Stimulated activated CD8-positive, alpha-beta memory T cell treated with anti-CD3 and anti-CD28 coated beads, Interleukin-15, amount 100 ng/mL, for 48 hours (primary cell): ENCODE measurements at places on chromosomes 4 and X.

- DNase-seq, result no peak
Observed at GRCh38 chrX:95076449-95076848, 1402.4 kb downstream of the FAM133A start.

- DNase-seq, result peak; percentile 71
Observed at GRCh38 chrX:153953342-153953830, 8.9 kb upstream of the RENBP start.

- DNase-seq, result no peak
Observed at GRCh38 chrX:82585868-82586267, 922.2 kb upstream of the POU3F4 start.

DNA sequence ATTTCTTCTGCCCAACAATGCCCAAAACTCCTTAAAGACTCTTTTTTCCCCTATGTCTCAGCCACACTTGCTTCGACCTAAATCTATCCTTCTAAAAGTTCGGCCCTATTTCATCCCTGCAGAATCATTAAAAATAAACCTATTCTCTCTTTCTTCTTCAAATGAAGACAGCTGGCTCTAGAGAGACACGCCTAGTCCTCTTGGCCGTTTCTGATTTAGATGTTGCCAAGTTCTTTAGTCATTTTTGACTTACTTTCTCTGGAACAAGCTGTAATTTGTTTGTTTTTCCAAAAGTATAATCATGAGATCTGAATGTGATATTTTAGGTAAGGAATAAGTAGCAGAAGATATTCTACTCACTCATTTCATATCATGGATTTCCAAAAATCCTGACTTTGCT, 211.6 kb downstream of the CENPC start:
- DNase-seq, result no peak

GRCh38 chr4:26287756-26288155, 33.1 kb upstream of the RBPJ start:
- DNase-seq, result no peak

- no peak for DNase-seq
Observed at GRCh38 chrX:130419263-130419662, 17.5 kb downstream of the RBMX2 start.

GRCh38 chrX:110089656-110090403, 86.9 kb downstream of the TMEM164 start:
- DNase-seq, result no peak

DNA sequence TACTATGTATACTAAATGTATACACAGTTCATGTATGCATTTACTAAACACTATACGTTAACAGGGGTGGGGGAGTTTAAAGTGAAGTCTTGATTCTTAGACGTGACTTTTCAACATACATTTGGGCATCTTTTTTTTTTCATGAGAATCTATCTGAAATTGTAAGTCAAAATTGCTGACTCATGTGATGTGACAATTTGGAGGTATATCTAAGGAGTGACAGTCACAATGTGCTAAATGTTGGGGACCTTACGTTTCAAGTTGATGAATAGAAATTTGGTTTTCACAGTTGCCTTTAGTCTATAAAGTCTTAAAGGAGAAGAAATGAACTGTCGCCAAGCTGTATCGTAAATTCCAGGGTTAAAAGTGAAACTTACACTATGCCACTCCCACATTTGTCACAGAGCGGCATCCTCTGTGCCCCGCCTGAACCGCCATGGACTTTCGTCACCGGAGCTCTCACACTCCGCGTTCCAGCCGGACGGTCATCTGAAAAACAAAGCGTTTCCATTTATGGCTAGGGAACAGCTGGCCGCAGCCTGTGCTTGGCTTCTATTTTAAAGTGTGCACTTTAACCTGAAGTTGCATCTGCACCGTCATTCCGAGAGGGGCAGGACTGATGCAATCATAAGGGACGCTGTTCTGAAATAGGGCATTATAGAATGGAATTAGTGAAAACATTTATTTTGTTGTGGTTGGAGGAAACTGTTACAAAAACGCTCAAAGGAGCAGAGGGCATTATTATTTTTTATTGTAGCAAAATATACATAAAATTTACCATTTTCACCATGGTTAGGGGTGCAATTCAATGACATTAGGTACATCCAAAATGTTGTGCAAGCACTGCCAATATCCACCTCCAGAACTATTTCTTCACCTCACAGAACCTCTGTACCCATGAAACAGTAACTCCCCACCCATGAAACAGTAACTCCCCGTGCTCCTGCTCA, 30.9 kb downstream of the PDLIM3 start:
- no peak for DNase-seq

GRCh38 chr4:47704693-47705325, 133.1 kb downstream of the CORIN start:
- no peak for DNase-seq

DNA sequence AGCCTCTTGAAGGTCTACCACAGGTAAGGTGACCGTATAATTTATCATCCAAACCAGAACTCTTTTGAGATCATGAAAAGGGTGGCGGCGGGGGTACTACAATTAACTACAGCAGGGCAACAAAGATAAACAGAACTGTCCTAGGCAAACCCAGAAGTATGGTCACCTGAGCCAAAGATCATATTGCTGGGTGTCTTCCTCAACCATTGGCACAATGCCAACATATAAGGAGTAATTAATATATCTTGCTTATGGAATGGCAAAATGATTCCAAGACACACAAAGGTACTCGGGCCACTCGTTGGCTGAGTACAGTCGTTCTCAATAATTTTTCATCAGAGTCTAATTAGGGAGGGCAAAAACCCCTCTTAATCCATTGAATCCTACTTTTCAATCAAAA, 273.3 kb downstream of the QDPR start:
- DNase-seq, result no peak

GRCh38 chr4:73477176-73477575, 4.4 kb upstream of the AFM start:
- DNase-seq, result no peak

DNA sequence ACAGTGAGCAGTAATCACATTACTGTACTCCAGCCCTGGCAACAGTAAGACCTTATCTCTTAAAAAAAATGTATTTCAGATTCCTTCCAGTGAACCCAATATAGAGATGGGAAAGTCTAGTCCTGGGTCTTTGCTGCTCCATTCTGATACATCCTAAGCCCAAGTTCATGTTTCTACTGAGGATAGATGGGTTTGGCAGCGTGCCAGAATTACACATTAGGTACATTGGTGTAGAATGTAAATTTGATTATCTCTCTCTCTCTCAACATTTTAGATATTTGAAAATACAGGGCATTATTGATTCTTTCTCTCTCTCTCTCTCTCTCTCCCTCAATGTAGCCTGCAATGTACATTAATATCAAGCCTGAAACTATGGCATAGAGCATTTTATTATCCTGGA, 43.5 kb upstream of the ZNF330 start:
- no peak for DNase-seq

DNA sequence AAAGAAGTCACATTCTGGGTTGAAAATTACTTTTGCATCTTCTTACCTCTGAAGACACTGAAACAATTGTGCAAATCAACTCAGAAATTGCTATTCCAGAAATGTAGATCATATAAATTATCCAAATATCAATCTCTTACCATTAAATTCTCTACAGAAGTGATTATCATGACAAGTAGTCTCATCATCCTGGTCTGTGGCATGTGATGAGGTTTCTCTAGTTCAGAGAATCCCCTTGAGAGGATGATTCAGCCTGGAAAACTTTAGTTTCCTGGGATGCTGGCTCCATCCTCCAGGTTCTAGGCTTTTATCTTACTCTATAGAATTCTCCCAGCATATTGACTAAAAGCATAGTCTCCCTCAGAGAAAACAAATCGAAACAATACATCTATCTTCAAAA, 76.2 kb upstream of the S100G start:
- DNase-seq, result no peak

DNA sequence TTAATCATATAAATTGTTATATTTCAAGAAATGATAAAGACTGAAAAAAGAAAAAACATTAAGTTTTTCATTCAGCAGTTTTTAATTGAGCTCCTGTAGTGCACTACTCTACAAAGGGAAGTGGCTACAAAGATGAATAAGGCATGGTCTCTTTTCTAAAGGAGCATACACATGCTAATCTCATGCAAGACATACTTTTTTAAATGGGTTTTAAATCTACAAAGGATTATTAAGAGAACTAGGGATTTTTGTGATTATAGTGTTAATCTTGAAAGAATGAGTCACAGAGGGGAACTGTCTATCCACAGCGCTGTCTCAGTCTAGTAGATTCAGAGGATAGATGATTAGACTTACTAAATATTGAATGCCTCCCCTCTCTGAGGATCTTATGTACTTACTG, 1722.2 kb downstream of the RPA4 start:
- no peak for DNase-seq

DNA sequence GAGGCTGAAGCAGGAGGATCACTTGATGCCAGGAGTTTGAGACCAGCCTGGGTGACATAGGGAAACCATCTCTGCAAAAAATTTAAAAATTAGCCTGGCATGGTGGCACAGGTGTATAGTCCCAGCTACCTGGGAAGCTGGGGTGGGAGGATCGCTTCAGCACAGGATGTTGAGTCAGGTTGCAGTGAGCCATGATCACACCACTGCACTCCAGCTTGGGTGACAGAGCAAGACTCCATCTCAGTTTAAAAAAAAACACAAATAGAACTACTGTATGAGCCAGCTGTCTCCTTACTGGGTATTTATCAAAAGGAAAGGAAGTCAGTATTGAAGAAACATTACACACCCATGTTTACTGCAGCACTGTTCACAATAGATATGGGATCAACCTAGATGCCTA, 138.7 kb downstream of the RAP1GDS1 start:
- DNase-seq, result no peak

GRCh38 chr4:163484906-163485305, 9.6 kb upstream of the TMA16 start:
- peak; percentile 8 for DNase-seq

DNA sequence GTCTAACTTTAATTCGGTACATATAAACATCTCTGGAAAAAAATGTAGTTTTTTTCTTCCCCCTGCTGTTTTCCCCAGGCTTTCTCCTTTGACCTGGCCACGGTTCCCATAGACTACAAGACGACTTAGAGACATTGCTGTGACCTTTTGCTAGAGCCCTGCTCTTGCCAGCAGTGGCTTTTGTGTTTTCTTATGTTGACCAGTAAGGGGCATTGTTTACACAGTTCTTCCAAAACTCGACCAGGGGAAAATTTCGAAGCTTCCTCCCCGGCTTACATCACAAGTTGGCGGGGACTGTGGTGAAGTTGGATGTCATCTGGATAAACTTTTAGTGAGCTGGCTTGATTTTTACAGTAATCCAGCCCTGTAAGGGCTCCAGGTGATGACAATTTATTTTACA, 9.3 kb downstream of the CCDC160 start:
- no peak for DNase-seq

- DNase-seq, result no peak
Observed at GRCh38 chrX:124344246-124344645, 2.1 kb upstream of the SH2D1A start.

- no peak for DNase-seq
Observed at GRCh38 chrX:13000301-13000811, 25.4 kb downstream of the TMSB4X start.

DNA sequence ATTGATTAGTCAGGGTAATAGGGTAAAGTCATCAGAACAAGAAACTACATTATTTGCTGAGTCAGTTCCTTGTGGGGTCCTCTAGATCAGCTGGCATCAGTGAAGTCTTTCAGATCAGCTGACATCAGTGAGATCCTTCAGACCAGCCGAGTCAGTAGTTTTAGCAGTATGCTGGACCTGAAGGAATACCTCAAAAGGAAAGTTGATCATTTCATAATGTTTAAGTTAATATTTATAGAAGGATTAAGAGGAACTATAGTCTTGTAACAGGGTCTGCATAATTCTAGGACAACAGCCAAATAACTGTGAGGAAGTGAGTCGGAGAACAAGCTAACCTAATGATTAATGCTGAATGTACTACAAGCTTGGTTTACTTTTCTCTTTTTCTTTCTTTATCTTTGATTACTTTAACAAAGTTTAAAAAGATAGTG, 958 bp upstream of the UGT2B7 start:
- no peak for DNase-seq

- DNase-seq, result no peak
Observed at GRCh38 chrX:46381630-46382029, 163.6 kb downstream of the ZNF674 start.

- no peak for DNase-seq
Observed at GRCh38 chr4:3879681-3880614, 113.8 kb downstream of the ADRA2C start.

DNA sequence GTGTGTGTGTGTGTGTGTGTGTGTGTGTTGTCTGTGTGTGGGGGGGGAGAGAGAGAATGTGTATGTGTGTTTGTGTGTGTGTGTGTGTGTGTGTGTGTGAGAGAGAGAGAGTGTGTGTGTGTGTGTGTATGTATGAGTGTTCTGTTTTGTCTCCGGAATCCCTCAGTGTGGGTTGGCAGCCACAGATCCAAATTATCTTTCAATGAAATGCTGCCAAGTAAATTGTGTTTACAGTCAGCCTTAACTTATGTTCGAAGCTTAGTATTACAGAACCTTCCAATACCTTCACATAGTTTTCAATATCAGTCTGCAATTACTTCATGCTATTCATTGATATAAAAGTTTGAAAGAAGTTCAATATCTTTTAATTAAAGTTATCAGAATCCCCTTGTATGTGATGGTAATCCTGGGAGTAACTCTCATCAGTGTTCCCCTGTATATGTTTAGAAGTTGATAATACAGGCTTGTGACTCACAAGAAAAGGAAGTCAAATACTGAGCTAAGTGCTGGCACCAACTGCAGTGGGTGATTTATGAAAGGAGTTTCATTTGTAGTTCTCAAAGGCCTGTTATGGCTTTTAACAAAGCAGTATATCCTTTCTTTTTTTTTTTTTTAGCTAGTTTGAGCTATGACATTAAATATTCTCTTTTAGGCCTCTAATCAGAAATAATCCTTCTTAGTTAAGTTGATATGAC, 51.6 kb upstream of the HTR2C start:
- DNase-seq, result no peak

- DNase-seq, result no peak
Observed at GRCh38 chrX:34659575-34659974, 2.5 kb upstream of the TMEM47 start.

DNA sequence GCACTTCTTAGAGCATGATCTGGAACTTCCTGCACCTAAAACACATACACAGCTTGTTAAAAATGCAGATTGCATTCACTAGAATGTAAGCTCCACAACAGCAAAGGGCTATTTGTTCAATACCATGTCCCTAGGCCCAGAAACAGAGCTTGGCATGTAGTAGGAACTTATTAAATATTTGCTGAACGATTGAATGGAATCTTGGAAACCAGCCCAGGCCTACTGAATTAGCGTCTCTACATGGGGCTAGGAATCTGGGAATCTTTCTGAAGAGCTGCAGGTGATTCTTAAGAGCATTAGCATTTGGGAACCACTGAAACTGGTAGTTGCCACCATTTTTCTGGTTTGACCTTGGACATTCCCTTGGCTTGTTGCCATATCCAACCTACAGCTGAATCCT, 234.1 kb downstream of the STIM2 start:
- DNase-seq, result no peak

- DNase-seq, result no peak
Observed at GRCh38 chrX:101347859-101348451, 587 bp downstream of the TIMM8A start.

DNA sequence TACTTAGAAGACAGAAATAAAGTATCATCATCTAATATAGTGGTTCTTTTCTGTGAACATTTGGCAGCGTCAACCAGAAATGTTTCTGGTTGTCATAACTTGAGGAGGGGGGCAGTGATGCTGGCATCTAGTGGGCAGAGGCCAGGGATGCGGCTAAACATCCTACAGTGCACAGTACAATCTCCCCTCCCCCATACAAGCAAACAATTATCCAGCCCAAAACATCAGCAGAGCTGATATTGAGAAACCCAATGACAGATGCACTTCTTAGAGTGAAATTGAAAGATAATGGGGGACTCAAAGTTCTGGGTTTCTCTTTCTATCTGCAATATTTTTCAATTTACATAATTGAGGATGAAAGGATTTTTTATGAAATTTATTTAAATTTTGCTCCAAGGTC, 1.9 kb upstream of the EIF1AX start:
- DNase-seq, result no peak
